Right ventricle myocardium superior (tissue), 1 donor: ENCODE measurements at places on chromosomes 11 and 22. TPM values are rescaled to one million over a fixed set of nuclear protein-coding genes. Genes with fewer than 3 reads are reported as not detected.

- no peak for DNase-seq
Observed at GRCh38 chr11:10641177-10641911, 52.2 kb downstream of the IRAG1 start.

Gene DDX17
- total RNA-seq = 193 TPM

Gene PAMR1
- total RNA-seq = 14.5 TPM

Gene PDXP
- total RNA-seq = 17.6 TPM

- DNase-seq = peak; percentile 43
Observed at GRCh38 chr11:35541621-35542375, 16.4 kb upstream of the PAMR1 start.

- DNase-seq = no peak
Observed at GRCh38 chr11:111372538-111372937, 6.5 kb downstream of the POU2AF1 start.

DNA sequence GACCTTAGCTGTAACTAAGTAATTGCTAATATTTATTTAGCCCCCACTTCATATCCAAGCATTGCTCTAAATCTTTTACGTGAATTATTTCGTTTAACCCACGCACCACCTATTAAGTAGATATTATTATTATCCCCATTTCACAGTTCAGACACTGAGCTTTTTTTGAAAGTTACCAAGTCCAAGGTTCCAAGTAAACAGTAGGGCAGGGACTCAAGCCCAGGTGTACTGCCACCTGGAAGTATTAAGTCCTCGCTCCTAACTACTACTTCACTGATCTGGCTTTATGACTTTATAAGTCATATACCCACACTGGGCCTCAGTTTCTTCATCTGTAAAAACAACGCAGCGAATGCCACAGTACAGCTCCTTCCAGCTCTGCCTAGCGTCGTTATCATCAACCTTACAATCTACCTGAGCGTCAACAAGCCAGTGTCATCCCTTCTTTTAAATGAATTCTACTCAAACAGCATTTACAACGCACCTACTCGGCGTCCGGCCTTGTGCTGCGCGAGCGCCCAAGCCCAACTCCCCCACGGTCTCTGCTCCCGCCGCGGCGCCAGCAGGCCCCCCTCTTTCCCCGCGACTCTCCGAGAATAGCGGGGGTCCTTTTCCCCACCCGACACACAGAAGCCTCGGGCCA, 624 bp downstream of the TMEM41B start:
- no peak for DNase-seq

DNA sequence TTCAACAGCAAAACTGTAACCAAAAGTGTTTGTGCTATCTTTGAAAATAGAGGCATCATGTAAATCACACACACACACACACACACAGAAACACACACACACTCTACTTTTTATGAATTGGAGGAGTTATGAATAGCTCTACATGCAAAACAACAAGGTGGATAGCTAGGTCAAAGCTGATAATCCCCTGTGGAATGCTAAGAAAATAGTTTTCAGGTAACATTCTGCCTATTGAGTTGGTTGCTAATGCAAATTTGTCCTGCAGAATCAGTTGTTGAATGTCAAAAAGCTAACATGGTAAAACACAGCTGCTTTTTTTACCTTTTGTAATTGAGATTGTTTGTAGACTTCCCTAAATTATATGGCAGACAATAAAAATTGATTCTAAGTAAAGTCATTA, 1658.4 kb upstream of the RAG2 start:
- no peak for DNase-seq

DNA sequence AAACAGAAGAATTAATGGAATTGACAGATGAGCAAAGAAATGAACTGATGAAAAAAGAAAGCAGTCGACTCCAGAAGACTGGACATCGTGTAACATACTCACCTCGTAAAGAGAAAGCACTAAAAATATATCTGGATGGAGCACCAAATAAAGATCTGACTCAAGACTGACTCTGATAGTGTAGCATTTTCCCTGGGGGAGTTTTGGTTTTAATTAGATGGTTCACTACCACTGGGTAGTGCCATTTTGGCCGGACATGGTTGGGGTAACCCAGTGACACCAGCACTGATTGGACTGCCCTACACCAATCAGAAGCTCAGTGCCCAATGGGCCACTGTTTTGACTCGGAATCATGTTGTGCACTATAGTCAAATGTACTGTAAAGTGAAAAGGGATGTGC, 52.4 kb downstream of the DKK3 start:
- DNase-seq = no peak
